Activated CD8-positive, alpha-beta T cell treated with anti-CD3 and anti-CD28 coated beads, Interleukin-2, amount 10 ng/mL, durations not matched to agents 7 days and 5 days (primary cell): ENCODE measurements at places on chromosomes 5 and 9.
A peak's percentile ranks its signal among the peaks of the same experiment; 100 is the strongest.

- no peak for DNase-seq
Measured at GRCh38 chr5:140570058-140570457, 5.4 kb downstream of the SLC35A4 start.

GRCh38 chr5:39631958-39632357, 207.2 kb upstream of the DAB2 start:
- DNase-seq = no peak

- DNase-seq = no peak
Measured at GRCh38 chr5:34045996-34046395, 3.0 kb upstream of the C1QTNF3 start.

DNA sequence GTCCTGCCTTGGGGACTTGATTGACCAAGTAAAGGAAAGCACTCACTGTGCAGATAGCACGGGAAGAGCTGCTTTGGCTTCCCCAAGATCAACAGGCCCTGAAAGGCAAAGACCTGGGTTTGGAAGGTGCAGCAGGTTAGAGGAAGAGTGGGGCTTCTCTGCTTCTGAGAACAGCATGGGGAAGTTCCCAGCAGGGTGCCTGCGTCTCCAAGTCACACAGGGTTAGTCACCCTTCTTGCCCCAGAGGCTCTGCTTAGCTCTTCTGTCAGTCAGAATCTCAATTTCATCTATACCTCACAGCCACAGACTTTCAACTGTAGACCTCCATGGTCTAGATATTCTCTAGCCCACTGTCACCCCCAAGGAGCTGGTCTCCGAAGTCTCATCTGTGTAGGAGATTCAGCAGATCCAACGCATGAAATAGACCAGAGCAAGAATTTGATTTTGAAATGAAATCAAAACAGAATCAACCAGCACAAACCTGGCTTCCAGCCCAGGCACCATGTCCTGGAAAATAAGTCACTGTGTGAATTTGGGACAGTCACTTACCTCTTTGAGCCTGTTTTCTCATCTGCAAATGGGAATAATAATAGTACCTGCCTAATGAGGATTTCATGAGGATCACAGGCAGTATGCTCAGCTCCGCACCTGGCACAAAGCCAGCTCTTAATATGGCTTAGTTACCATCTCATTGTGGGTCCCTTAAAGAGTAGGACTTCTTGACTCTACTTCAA, 64.0 kb downstream of the SFXN1 start:
- DNase-seq = no peak

DNA sequence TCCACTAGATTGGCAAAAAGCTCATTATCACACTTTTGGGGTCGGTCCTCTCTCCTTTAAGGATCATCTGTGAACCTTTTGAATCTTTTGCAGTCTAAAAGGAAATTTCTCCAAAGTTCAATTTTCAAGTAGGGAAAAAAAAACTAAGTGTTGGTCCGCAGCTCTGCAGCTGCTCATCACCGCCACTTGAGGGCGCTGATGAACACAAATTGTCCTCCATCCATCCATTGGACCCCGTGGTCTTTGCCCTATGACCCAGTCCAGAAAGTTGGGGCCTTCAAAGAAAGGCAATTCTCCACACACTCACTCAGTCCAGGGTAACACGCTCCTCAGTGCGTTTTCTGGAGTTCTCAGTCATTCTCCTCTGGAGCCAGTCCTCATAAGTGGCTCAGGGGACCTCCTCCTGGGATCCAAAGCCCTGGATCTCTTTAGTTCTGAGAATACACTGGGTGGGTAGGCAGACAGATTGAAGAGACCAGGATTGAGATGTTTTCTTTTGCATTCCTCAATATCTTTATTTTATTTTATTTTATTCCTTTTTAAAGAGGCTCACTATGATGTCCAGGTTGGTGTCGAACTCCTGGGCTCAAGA, 63.6 kb upstream of the SLC28A3 start:
- DNase-seq = no peak

GRCh38 chr5:101897914-101898313, 398.2 kb downstream of the SLCO4C1 start:
- no peak for DNase-seq

DNA sequence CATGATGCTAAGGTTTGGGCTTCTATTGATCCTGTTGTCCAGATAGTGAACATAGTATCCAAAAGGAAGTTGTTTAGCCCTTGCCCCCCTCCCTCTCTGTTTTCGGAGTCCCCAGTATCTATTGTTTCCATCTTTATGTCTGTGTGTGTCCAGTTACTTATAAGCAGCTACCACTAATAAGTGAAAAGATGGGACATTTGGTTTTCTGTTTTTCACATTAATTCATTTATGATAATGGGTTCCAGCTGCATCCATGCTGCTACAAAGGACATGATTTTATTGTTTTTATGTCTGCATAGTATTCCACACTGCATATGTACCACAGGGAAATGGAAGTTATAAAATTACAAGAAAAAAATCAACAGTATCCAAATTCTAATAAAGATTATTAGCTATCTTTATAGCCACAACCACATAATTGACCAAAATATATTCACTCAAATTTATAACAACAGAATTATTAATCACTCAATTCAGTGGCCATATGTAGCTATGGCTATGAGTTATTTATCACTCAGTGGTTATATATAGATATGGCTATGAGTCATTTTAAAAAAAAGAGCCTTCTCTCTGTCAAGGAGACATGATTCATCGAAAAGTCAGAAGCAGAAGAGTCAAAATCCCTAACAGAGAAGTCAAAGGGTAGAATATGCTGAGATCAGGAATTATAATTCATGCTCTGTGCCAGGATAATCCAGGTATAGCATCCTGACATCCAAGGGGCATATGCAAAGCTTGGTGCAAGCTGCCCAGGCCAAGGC, 367.5 kb downstream of the DEPDC1B start:
- DNase-seq = no peak

DNA sequence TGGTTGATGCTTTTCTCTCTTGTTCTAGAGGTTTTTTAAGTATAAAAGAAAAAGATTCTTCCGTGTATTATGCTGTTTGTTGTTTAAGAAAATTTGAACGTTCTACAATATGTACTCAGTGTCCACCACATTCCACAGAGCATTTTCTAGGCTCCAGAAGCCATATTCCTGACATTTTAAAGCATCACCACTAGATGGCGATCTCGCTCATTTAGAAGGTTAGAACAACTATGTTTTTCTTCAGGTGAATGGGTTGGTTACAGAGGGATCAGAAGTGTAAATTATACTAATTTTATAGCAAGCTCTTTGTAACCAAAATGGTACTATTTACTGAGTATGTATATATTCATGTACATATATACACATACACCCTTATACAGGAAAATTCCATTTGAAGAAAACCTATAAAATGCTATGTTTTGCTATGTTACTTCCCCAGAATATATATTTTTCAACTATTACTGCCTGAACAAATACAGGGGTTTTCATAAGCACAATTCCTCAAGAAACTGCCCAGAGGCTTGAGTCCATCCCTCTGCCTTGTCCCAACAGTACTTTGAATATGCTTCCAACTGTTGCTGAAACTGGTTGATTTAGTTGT, 284.3 kb downstream of the CCDC171 start:
- DNase-seq = peak; percentile 26

DNA sequence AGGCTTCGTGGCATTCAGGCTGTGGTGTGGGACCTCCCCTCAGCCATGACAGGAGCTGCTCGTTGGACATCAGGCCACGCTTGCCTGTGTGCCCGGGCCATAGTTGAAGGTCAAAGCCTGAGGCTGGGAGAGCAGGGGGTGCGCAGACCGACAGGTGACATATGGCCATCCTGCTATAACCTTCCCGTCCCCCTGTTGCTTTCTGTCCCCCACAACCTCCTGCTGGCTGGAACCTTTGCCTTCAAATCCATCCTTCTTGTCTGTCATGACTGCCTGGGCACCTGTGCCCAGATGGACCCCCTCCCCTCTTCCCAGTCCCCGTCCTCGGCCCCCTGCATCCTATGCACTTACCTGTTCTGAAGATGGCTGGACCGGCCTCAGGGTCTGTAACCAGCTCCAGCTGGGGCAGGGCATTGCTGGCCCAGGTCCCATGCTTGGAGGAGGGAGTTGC, 83.2 kb downstream of the WNK2 start:
- peak; percentile 18 for DNase-seq

- peak; percentile 55 for DNase-seq
Measured at GRCh38 chr9:121640076-121640475, 11.4 kb upstream of the DAB2IP start.

- no peak for DNase-seq
Measured at GRCh38 chr9:37034305-37034937, 353 bp upstream of the PAX5 start.

DNA sequence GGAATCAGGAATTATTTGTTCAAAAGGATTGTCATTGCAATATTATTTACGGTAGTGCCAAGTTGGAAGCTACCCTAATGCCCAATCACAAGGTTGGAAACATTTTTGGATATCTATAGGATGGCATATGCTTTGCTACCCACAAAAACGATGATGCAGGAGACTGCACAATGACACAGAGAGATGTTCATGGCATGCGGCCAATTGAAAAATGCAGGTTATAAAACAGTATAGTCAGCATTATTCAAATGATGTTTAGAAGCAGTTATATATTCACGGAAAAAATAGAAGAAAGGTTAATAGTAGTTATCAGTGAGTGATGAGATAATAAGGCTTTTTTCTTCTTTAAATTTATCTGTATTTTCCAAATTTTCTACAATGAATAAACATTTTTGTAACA, 5.9 kb upstream of the ACSL6 start:
- no peak for DNase-seq

DNA sequence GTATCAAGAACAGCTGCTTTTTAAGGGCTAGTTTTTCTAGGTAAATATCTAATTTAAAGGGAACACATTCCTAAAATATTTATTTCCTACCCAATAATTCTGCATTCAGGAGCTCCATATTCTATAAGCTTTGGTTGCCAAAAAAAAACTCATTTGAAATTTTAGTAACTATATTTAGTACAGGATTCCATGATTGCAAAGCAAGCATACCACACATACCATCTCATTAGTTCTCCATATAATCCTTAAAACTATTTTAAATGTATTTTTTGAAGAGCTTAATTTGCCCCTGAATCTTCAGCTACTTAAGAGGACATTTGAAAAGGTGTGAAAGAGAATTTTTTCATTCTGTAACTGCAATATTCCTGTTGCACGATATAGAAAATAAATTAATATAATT, 877.0 kb downstream of the NR2F1-AS1 start:
- DNase-seq = no peak

- no peak for DNase-seq
Measured at GRCh38 chr5:133370904-133371303, 241.4 kb downstream of the FSTL4 start.

- DNase-seq = no peak
Measured at GRCh38 chr9:106921341-106921899, 58.5 kb downstream of the ZNF462 start.

DNA sequence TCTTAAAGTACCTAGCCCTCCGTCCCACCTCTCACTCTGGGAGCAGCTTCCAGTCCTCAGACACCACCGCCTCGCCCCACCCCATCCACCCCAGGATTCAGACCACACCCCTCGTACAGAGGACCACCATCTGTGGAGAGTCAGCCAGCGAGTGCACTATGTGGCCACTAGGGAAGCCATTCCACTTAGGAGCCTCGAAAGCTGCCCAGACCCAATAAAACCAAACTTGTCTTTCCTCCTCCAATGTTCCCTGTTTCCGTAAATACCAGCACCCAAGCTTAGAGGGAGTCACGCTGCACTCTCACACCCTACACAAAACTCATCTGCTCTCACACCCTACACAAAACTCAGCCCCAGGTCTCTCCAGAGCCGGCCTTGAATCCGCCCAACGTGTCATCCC, 1.9 kb downstream of the GCNT4 start:
- DNase-seq = no peak

DNA sequence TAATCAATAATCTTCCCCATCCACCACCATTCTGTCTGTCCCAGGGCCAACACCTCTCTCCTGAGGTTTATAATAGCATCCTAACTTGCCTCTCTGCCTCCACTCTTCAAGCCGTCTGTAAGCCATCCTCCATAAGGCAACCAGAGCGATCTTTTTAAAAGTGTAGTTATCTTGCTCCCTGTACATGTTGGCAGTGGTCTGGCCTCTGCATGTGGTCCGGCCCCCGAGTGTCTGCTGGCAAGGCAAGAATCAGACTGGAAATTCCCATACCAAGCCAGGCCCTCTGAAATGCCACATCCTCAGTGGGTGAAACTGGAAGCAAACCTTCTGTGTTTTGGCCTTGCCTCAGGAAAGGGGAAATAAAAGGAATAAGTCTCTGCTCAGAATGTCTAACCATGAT, 17.0 kb downstream of the TTLL11 start:
- DNase-seq = no peak

DNA sequence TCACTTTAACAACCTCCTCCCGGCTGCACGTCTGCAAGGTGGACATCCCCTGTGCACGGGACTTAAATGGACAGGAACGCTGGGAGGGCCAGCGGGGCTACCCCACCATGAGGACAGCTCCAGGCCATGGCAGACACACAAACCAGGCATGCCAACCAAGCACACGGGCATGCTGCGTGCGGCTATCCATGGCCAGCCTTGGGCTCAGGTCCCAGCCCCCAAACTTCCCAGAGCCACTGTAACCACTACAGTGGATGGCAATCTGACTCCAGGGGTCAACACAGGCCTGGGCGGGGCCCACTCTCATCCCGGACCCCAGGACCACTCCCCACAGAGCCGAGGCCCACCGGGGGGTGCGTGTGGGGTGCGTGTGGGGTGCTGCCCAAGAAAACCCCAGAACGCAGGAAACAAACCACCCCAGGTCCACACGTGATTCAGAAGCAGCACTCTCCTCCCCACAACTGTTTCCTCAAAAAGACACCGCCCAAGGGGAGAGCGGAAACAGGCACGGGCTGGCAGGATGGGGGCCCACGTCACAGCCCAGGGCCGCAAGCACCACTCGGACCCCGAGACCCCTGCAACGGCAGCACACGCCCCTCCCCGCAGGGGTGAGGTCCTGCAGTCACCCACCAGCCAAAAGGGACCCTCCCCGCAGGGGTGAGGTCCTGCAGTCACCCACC, 7.4 kb downstream of the SLC12A7 start:
- peak; percentile 83 for DNase-seq

- DNase-seq = no peak
Measured at GRCh38 chr9:38083858-38084555, 15.0 kb upstream of the SHB start.

GRCh38 chr5:59126708-59127573, 544.1 kb downstream of the RAB3C start:
- DNase-seq = no peak

GRCh38 chr9:26054600-26055520, 376.6 kb upstream of the TUSC1 start:
- no peak for DNase-seq

GRCh38 chr9:129716091-129716490, 36.8 kb downstream of the PTGES start:
- DNase-seq = no peak
